Left lobe of liver (tissue), 2 donors: ENCODE measurements at places on chromosomes 7 and 10. TPM values are rescaled to one million over a fixed set of nuclear protein-coding genes. Genes with fewer than 3 reads are reported as not detected.

The ABCB1 gene
- 33.4 TPM for total RNA-seq

The GATA3 gene
- total RNA-seq: 0.88 TPM

DNA sequence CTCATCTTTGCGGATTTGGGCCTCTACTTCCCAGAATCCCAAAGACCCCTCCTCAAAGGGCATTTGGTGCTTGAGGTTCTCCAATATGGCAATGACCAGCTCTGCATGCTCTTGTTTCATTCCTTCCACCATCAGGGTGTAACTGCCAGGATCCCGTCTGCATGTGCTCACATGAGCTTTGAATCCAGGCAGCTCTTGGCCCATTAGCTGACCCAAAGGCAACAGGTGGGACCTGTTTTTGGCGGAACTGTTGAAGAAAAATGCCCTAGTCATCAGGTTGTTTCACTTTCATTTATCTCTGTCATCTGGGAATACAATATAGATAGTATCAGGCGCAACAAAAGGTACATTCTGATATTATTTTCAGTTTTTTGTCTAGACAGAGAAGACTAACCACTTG lies 159.1 kb upstream of the TCF7L2 start:
- DNase-seq: no peak

DNA sequence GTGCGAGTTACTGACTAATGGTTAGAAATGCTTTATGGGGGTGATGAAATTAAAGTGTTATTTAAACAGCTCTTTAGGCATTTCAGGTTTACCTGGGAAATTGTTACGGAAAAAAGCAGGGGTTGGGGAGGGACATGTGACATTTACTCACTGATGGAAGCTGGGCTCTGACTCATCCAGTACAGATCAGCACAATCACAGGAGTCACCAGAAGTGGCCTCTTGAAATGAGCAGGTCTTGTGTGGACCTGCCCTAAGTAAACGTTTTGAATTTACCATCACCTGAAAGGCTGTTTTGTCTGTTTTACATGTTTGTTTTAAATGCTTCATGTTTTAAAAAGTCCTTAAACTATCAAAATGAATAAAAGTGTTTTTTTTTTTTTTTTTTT lies 2.3 kb downstream of the GLRX3 start:
- DNase-seq: no peak

DNA sequence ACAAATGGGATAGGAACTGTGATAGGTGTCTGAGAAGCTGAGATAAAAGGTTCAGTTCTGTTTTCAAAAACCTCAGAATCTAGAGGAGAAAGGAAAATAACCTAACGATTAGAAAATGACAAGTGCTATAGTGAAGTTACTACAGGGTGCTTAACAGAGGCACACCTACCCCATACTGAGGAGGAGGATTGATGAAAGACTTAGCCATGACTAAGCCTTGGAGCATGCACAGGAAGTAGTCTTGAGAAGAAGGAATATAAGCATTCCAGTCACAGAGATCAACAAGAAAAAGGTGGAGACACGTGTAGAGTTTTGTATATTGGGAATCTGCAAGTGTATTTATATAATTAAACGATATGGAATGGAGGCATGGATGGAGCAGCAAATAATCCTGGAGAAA lies 1225.5 kb upstream of the CELF2 start:
- no peak for DNase-seq

DNA sequence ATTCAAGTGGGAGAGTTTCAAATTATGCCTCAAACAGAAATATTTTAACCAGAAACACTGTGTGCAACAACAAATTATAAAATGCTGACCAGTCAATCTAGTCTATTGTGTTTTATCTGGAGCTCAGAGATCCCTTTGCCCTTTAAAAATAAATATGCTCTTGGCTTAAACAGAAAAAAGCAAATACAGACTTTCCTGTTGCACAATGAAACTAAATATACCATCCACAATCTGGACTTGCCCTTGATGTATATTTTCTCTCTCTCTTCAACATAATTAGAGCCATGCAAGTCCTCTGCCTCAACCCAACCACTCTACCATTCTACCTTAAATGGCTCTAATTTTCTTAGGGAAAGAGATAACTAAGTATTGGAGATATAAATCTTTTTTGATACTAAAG lies 34.9 kb downstream of the ASAH2 start:
- DNase-seq: no peak

- no peak for DNase-seq
Observed at GRCh38 chr7:142188154-142188553, 69.7 kb downstream of the PRSS58 start.

The PLAU gene
- total RNA-seq: 0.50 TPM

DNA sequence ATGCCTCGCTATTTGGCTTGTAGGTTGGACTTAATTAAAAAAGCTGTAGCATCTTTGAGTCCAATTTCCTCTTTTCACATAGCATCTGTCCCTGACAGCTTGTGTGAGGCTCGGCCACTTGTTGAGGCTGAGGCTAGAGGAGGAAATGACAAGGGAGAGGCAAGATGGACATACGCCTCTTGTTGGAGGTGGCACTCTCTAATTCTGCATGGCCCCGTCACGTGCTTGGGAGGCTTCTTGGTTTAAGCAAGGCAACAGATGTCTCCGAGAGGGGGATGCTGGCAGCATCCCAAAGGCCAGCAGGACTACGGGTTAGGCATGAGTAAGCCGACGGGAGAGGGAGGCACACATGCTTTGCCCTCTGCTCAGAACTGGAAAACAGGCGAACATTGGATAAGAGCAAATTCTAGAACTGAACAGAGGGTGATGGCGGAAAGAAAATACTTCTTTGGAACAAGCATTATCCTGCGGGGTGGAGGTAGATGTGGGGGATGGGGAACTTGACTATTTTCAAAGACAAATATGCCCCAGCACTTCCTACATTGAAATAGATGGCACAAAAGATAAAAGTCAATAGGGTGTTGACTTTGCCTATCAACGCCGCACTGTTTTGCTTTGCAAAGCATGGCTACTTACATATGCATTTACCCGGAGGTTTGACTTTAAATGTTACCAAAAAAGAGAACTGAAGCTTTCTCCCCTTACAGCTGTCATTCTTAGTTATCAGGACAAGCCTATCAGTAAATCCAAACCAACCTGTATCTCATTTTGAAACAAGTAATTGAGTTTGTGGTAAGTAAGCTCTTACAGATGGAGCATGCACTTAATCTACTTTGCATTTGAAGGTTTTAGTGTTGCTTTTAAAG lies 94.8 kb downstream of the CHN2 start:
- DNase-seq: no peak

The PNPLA8 gene
- 12.9 TPM for total RNA-seq

GRCh38 chr7:44561481-44561880 lies 12.2 kb downstream of the DDX56 start:
- DNase-seq: peak; percentile 29

The WEE2 gene
- not detected for total RNA-seq

DNA sequence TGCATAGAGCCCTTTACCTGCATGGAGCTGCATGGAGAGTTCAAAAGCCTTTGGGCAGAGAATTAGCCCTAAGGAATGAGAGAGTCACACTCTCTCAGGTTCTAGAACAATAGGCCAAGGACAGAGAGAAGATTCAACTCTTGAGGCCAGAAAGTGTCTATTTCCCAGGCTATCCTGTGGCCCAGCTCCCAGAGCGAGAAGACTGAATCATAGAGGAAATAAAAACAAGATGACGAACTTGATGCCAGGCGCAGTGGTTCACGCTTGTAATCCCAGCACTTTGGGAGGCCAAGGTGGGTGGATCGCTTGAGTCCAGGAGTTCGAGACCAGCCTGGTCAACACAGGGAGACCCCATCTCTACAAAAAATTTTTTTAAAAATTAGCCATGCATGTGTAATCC lies 18.3 kb upstream of the PODXL start:
- no peak for DNase-seq

GRCh38 chr10:11411926-11412545 lies 199.4 kb downstream of the USP6NL start:
- DNase-seq: no peak

GRCh38 chr7:150850273-150850672 lies 2.0 kb upstream of the AOC1 start:
- DNase-seq: no peak

The LRRD1 gene
- total RNA-seq: not detected

DNA sequence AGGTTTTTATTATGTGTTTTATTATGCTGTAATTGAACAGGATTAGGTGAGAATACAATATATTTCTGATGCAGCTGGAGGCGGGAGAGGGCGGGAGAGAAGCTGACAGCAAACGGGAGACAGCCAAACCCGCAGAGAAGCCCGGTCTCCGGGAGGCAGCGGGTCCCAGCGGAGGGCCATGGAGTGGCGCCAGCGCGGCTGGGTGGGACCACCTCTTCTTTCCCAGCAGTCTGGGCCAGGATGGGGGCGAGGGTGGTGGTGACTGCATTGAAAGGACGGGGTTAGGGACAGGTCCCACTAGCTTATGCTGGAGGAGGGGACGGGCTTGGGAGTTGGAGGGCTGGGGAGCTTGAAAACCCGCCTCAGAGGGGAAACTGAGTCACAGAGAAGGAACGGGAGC lies 14.5 kb upstream of the KAZALD1 start:
- no peak for DNase-seq

The NCOA4 gene
- 192 TPM for total RNA-seq

The SCIN gene
- total RNA-seq: 0.30 TPM

The INMT gene
- 21.5 TPM for total RNA-seq

GRCh38 chr10:14543904-14544210 lies 213.1 kb upstream of the FRMD4A start:
- peak; percentile 46 for DNase-seq

The VAX1 gene
- total RNA-seq: not detected

The FOXI2 gene
- not detected for total RNA-seq

DNA sequence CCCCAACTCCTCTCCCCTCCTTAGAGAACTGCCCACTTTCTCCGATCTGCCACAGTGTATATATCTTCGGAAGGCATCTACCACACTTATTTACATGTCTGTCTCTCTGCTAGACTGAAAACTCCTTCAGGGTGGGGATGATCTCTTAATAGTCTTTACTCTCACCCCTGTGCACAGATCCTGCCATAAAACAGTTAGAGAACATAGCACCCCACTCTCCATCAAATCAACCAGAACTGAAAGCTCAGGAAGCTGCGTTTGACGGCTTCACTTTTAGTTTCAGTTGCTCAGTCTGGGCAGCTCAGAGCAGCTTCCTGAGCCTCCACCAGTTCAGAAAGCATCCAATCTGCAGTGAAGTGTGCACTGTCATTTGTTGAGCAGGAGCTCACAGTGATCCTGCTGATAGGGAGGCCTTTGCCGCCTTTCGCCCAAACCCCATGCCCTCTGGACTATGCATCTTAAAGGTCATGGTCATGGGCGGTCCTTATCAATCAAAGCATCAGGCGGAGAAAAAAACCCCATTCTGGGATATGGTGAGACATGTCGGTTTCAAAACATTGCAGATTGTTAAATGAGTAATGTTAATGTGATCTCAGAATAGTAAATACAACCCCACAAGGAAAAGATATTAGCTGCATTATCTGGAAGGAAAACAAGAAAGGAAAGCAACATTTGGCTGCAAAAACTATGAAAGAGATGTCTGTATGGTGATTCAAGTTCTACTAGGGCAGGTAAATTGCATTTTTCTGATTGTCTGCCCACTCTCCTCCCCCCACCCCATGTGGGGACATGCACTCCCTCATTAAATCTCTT lies 167.1 kb upstream of the ADO start:
- DNase-seq: no peak

- no peak for DNase-seq
Observed at GRCh38 chr10:89565180-89565579, 29.8 kb upstream of the SLC16A12 start.

The LRMDA gene
- 9.1 TPM for total RNA-seq

The SCRN1 gene
- total RNA-seq: 3.1 TPM

- DNase-seq: no peak
Observed at GRCh38 chr10:43811871-43812270, 163.2 kb upstream of the ZNF32 start.

DNA sequence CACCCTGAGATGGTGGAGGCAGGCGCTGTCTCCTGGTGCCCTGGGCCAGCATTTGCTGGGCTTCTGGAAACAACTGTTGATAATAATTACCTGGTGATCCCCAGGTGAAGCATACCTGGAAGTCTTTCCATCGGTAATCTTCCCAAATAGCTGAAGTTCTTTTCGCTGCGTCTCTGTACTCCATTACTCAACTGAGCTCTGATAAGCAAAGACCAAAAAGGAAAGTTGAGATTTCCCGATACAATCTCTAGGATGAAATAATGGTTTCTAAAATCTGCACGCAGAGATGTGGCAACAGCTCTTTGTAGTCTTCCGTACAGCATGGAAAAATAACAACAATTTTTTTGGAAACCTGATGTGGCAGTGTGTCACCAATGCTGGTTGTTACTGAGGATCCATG lies 226.5 kb downstream of the GATA3 start:
- DNase-seq: no peak

GRCh38 chr7:27243340-27244163 lies 950 bp downstream of the EVX1 start:
- DNase-seq: no peak

The SLC26A3 gene
- 0.93 TPM for total RNA-seq

GRCh38 chr7:130421684-130422083 lies 19.1 kb downstream of the CEP41 start:
- no peak for DNase-seq

The EIF5AL1 gene
- 0.48 TPM for total RNA-seq
